ENCODE measurements at places on chromosomes 1 and 21. TPM values are rescaled to one million over a fixed set of nuclear protein-coding genes. Genes with fewer than 3 reads are reported as not detected.

Gene GIPC2
- 32.4 TPM for total RNA-seq

Gene LMOD1
- 115 TPM for total RNA-seq

Gene C1QA
- total RNA-seq: 49.2 TPM

Gene TXLNA
- 16.5 TPM for total RNA-seq

Gene SH3BGR
- total RNA-seq: 6.0 TPM

Gene TFF3
- 360 TPM for total RNA-seq

Gene TSPAN1
- 1,263 TPM for total RNA-seq

DNA sequence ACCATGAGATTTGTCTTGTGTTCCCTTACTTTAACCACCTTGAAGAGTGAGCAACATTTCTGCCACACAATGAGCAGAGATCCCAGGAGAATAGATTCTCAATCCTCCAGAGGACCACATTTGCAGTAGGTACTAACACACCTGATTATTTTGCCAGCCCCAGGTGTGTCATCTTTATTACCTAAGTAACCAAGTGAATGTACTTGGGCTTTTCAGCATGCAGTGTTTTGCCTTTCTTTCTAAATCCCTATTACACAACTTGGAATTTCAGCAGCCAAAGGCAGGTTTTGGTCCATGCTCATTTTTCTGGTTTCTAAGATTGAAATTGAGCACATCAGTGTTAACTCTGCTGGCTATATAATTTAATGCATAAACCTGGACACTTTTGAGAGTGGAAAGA, 43.2 kb upstream of the ST6GALNAC5 start:
- no peak for DNase-seq

DNA sequence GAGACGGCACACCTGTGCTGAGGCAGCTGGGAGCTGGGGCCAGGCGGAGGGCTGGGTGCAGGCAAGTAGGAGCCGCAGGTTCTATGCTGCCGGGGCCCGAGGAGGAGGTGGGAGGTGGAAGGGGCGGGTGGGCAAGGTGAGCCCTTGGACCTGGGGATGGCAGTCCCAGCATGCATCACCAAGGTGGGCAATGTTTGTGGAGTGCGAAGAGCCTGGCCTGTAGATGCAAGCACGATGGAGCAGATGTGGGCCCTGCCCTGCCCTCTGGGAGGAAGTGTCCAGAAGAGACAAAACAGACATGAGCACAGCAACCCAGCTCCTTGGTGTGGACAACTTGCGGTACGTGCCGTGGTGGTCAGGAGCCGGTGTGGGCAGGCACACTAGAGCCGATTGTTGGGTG, 28.3 kb upstream of the AJAP1 start:
- DNase-seq: no peak

DNA sequence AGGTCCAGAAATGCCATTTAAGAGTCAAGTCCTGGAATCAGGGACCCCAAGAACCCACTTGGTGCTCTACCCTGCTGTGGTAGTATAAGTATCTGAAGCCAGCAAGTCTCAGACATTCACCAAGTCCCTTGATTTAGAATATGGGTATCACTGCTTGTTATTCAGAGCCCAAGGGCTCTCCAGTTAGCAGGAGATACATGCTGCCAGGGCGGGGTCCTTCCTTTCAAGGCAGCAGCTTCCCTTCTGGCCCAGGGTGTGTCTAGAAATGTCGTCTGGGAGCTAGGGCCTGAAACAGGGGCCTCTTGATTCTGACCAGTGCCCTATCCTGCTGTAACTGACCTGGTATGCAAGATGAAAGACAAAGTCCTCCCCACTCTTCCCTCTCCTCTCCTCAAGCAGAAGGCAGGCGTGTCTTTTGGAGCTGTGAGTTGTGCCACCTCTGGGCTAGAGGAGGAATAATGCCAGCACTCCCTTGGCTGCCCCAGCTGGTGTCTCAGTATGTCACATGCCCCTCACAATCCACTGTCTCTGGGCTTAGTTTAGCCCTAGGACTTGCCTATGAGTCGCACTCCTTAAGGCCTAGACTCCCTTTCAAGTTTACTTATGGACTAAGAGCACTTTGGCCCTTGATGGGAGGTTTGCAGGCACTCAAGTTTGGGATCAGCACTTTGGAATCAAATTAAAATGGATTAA, 200.2 kb downstream of the MRPL39 start:
- no peak for DNase-seq

DNA sequence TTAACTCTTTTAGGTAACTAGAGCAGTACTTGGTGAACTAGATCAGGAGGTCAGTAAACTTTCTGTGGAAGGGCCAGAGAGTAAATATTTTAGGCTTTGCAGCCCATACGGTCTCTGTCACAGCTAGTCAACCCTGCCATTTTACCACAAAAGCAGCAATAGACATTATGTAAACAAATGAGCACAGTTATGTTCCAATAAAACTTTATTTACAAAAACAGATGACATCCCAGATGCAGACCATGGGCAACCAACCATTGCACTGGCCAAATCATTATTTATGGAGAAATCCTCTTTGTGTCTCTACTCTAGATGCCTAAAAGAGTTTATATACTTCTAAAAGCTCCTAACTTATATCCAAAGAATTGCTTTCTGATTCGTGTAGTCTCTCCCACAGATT, 192.4 kb downstream of the HS2ST1 start:
- no peak for DNase-seq

DNA sequence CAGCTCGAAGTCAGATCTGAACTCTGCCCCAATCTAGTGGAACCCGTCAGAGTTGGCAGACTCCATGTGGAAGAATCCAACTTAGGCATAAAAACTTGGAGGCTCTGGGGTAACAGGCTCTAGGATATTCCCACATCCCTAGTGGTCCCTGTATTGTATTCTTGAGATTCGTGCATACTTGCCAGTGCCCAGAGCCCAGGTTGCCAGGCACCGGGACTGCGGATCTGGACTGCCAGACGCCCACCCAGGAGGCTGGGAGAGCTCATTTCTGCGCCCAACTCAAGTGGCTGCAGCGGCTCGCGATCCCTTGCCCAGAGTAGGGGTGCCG, 1.1 kb downstream of the GRIK1 start:
- DNase-seq: no peak

DNA sequence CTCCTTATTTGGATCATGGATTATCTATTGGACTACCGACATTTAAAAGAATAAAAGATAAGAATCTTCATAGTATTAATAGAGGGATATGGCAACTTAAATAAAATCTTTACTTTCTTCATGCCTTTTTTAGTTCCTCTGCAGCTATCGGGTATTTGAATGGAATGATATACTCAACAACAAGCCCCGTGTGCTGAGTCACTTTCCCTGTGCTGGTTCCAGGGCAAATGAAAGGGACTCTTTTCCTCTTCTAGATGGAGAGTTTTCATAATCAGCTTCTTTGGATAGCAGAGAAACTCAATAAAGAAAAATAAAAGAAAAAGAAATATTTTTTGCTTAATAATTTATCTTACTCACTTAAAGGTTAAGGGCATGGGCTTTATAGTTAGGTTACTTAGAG, 213.7 kb downstream of the LRRC40 start:
- no peak for DNase-seq

- DNase-seq: no peak
Observed at GRCh38 chr1:186155594-186155993, 219.5 kb downstream of the TPR start.

DNA sequence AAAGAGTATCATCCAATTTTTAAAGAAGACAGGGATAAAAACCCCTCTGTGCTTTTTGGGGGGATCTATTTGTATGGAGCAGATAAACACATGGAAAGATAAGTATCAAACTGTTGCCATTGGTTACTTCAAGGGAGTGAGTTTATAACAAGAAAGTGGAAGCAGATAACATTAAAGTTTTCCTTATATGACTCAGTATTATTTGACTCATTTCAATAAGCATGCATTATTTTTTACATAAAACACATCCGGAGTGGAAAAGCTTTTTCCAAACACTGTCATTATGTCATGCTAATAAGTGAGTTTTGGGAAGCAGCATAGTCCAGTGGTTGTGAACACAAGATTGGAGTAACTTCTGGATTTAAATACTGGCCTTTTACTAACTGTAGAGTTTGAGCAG, 452.2 kb downstream of the LTN1 start:
- no peak for DNase-seq

DNA sequence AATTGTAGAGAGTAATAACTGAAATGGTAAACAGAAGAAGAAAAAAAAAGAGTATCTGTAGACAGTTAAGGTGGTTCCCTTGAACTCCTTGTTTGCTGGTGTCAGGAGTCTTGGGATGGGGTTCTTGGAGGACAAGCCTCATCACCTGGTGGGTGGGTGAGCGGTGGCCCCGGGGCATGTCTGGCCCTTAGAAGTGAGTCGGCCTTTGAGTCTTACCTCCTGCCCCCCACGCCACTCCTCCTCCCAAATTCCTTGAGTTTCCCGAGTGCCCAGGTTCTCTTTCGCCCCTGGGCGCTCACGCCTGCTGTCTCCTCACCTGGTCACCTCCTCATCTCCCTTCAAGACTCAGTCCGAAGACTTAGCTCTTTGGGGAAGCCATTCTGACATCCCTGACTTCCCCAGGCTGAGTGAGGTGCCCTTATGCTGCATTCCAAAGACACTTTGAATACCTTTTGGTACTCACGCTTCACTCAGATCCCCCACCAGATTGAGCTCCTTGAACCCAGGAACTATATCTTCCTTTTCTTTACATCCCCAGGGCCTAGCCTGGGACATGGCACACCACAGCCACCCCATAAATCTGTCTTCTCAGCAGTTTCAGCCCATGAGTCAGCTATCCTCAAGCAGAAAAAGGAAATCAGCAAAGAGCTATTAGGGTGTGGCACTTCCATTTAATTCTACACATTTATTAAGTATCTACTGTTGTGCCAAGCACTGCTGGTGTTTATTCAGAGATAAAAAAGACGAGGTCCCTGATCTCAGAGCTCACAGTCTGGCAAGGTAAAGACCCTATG, 13.5 kb upstream of the IKBKE start:
- no peak for DNase-seq

- DNase-seq: no peak
Observed at GRCh38 chr1:156359973-156360372, 9.0 kb upstream of the RHBG start.

DNA sequence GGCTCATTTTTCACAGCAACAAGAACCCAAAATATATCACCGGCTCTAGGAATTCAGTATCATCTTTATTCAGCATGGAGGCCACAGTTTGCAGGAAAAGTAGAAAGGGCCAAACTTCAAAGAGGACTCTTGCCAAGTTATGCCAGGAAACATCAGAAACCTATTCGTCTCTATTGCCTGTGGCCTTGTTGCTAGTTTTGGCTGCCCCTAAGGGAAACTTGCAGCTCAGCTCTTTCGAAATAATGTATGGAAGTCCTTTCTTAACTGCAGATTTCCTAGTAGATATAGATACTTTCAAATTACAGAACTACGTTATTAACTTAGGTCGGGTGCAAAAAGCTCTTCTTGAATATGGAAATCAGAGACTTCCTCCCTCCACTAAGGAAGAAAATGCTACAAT, 4.2 kb upstream of the NENF start:
- DNase-seq: no peak

DNA sequence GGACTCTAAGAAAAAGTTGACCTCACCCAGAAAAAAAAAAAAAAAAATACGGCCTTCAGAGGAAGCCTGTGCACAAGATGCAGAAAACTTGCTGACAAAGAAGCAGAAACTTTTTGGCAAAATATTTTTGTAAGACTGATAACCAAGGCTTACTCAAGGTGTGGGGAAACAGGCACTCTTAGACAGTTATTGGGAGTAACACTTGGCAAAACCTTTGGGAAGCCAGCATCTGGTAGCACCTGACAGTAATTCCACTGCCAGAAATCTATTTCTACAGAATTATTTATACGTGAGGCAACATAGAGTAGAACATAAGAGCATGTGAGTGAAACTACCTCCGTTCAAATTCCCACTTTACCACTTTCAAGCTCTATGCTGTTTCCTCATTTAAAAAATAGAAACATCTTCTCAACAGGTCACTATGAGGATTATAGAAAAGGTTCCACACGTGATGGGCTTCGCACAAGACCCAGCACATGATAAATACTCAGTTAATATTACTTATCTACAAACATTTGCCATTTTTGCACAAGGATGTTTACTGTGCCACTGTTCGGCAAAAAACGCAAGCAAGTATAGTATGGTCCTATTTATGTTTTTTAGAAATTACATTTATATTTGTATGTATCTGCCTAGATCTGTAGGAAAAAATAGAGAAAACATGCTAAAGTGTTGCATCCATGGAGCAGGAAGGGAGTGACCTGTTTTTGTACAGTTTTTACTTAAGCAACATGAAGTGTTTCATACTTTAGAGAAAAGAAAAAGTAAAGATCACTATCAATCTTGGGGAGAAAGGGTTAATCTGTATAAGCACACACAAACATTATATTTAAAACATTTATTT, 22.2 kb downstream of the MRPL39 start:
- no peak for DNase-seq

DNA sequence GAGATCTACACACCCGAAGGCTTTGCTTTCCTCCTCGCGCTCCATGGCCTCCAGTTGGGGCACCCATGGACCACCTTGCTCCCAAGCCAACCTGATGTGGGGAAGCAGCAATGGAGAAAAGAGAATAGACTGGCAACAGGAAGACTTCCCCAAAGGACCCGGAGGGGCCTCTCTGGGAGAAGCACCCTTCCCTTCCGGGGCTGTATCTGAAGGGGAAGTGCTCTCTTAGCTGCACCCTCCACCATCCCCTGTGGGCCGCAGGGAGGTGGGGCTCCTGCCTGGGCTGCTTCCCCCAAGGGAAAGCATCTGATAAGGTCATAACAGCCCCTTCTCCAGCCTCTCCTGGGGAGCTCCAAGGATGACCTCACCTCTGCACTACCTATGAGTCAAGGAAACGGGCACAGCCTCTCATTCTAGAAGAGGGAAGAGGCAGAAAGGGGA, 100.2 kb downstream of the RIPK4 start:
- DNase-seq: no peak

DNA sequence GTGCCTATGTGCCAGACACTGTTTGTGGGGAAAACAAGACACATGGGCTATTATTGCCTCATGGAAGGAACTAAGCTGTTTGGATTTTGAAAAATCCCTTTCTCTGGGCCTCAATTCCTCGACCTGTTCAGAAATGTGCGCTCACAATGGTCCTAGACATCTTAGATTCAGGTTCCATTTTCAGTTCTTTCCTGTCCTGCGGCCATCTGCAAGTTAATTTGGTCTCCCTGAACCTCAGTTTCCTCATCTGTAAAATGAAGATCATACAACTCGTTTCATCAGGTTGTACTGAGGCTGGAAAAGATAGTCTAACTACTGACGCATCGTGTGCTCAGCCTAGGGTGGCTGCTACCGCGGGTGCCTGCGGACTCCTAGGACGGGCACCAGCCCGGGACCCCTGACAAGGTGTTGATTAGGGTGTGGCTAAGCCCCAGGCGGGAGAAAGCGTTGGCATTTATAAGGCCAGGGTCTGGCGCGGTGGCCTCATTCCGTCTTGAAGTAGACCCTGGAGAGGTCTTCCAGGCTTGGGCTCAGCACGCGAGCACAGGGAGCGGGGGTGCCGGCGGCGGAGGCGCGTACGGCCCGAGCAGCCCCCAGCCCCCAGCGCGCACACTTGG, 493 bp upstream of the ELOA start:
- peak; percentile 44 for DNase-seq

DNA sequence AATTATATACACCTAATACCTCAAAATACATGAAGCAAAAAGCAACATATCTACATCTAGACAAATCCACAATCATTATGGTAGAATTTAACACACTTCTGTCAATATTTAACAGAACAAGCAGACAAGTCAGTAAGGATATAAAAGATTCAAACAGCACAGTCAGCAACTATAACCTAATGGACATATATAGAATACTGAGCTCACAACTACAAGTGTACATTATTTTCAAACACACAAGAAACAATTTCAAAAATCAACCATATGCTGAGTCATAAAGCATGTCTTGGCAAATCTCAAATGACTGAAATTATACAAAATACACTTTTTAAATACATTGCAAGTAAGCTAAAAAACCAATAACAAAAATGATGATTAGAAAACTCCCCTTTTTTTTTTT, 178.0 kb downstream of the TOMM20 start:
- no peak for DNase-seq

- no peak for DNase-seq
Observed at GRCh38 chr1:200262326-200262965, 147.4 kb downstream of the ZNF281 start.

Measured in transverse colon (tissue), 4 donors.